T-helper 1 cell (primary cell): ENCODE measurements at places on chromosomes 16 and 17.
A peak's percentile ranks its signal among the peaks of the same experiment; 100 is the strongest.

- no peak for DNase-seq
These were observed 30.1 kb downstream of the SNX11 start for GRCh38 chr17:48137656-48138055.

DNA sequence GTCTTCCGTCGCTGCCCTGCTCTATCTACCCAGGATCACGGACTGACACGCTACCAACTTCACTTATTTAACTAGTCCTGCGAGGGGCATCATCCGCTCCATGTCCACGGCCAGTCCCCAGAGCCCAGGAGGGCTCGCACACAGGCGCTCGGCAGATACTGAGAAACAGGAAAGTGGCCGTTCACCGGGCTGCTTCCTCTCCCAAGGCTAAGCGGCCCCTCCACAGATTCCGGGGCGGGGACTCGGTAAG lies 388 bp downstream of the OXLD1 start:
- no peak for DNase-seq

DNA sequence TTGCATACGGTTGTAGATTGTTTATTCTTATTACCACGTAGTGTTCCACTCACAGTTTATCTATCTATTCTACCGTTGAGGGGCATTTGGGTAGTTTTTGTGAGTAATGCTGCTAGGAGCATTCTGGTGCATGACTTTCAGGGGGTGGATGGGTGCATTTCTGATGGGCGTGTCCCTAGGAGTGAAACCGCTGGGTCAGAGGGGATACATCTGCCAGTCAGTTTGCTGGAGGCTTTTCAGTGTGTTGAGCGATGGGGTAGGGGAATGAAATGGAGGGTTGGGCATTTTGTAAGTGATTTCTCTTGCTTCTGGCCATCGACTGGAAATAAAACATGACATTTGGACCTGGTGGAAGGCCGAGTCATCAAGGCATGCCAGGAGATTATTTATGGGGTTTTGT lies 17.0 kb upstream of the IRX3 start:
- no peak for DNase-seq

GRCh38 chr17:45146890-45147580 lies 1.2 kb upstream of the HEXIM1 start:
- no peak for DNase-seq

- no peak for DNase-seq
These were observed 344.0 kb downstream of the CA10 start for GRCh38 chr17:51814521-51814920.

- peak; percentile 69 for DNase-seq
These were observed 14.2 kb upstream of the SLC52A1 start for GRCh38 chr17:5049314-5049841.

GRCh38 chr17:33438139-33438538 lies 145.0 kb upstream of the ASIC2 start:
- no peak for DNase-seq

GRCh38 chr16:84979516-84979915 lies 31.8 kb downstream of the ZDHHC7 start:
- DNase-seq: no peak

DNA sequence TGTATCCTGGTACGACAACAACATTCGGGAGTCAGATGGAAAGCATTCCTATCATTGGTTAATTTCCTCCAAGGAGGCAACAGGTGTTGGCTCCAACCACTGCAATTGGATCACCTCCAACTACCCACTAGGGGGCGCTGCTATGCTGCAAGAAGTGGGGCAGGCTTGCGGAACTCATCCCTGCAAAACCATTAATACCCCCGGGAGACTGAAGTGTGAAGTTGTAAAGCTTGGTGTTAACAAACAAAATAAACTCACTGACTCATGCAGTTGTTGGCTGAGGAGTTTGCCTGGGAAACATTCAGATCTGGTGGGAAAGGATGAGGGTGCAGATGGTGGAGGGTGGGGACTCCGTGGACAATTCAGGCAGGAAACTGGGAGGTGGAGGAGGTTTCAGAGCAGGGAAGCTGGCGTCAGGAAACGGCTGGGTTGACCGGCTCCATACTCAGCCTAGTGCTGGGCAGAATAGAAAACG lies 84.9 kb downstream of the HS3ST2 start:
- DNase-seq: peak; percentile 39

GRCh38 chr16:65449526-65449925 lies 327.7 kb upstream of the CDH11 start:
- DNase-seq: no peak

- DNase-seq: peak; percentile 57
These were observed 1.6 kb downstream of the NUFIP2 start for GRCh38 chr17:29292071-29292991.

DNA sequence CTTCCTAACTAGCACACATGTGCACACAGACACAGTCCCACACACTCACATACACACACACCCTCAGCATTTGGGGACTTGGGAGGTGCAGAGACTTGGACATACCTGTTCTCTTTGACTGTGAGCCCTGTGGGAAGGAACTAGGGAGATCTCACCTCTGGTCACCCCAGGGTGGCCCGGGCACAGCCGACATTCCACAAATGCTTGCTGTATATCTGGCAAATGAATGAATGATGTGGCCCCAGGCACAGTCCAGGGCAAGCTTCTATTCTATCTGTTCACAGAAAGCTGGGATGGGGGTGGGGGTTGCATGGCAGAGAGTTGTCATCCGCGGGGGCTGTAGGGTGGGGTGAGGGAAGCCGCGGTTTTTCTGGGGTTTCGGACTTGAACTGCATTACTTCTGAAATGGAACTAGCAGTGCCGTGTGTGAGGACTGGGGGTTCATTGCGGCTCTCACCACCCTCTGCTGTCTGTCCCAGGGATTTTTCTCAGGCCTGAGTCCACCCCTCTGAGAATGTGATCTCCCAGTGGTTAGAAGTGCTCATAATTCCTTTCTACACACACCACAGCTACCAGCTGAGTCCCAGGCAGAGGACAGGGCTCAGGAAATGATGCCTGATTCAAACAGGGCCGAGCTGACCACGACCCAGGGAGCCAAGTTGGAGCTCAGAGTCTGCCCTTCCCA lies 3.3 kb upstream of the RIPOR1 start:
- DNase-seq: no peak

DNA sequence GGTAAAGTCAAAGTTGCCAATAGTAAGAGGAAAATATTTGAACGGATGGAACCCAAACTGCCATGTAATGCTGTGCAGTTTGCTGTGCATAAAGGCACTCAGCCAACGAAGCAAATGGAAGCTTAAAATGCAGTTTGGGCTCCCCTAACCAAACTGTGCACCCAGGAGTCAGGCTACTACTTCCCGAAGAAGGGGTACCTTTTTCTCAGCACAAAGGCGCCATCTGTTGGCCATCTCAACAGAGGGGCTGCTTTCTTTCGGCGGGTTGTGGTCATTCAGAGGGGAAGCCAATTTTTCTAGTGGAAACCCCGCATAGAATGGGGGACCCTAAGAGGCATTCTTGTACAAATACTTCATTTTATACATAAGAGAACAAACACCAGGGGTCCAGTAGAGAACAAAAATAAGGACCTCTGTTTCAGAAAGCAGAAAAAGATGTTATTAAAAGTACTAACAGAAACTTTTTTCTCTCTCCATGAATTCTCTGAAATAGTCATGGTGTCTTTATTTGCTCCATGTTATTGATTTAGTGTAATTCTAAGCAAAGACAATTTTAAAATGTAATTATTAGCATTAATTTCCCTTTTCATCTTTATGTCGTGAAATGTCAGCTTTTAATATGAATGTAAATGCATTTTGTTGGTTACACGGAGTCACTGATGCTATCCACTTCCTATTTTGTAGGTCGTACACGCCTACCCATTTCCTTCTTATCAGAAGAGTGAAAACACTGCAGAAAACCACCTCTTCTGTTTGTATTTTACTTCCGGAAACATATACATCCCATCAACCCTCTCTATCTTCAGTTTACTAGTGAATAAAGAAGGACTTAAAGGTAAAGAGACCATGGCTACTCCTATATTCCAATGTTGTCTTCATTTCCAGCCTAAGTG lies 453.3 kb downstream of the KCNJ2 start:
- no peak for DNase-seq

DNA sequence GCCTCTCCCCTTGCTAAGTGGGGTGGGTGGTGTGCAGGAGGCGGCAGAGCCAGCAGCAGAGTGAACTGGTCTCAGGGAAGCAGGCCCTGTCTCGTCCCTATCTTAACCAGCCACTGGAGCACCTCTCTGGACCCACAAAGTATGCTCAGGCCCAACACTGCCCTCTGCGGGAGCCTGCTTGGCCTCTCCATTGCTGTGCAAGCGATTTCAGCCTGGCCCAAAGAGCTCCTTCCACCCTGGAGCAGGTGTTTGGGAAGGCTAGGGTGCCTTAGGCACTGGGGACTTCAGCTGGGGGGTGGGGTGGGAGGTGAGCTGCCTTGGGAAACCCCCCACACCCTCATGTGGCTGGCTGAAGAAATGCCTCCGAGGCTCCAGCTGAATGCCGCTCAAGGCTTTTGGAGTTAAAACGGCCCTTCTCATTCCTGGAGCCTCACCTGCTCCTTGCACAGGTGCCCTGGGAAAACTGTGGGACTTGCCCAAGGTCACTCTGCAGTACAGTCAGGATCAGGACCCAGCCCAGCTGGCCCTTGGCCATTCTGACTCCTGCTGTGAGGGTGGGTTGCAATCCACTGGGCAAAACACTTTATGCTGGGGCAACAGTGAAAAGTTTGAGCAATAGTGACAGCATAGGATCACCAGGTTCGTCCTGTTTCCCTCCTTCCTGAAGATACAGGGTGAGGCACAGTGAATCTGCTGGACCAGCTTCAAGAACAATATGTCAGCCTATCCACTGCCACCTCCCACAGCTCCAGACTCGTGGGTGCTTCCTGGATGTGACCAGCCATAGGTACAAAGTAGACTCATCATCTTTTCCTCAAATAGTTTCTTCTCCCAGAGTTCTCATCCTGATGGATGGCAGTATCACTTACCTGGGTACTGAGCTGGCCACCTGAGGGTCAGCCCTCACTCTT lies 5.9 kb upstream of the UBE2O start:
- DNase-seq: no peak

GRCh38 chr16:6207580-6207979 lies 1110.0 kb upstream of the EEF2KMT start:
- no peak for DNase-seq

- no peak for DNase-seq
These were observed 17.7 kb downstream of the VASN start for GRCh38 chr16:4389051-4389955.

GRCh38 chr17:66904760-66905624 lies 59.5 kb upstream of the CACNG4 start:
- DNase-seq: no peak

GRCh38 chr17:2061441-2061958 lies 6.6 kb downstream of the HIC1 start:
- DNase-seq: no peak

DNA sequence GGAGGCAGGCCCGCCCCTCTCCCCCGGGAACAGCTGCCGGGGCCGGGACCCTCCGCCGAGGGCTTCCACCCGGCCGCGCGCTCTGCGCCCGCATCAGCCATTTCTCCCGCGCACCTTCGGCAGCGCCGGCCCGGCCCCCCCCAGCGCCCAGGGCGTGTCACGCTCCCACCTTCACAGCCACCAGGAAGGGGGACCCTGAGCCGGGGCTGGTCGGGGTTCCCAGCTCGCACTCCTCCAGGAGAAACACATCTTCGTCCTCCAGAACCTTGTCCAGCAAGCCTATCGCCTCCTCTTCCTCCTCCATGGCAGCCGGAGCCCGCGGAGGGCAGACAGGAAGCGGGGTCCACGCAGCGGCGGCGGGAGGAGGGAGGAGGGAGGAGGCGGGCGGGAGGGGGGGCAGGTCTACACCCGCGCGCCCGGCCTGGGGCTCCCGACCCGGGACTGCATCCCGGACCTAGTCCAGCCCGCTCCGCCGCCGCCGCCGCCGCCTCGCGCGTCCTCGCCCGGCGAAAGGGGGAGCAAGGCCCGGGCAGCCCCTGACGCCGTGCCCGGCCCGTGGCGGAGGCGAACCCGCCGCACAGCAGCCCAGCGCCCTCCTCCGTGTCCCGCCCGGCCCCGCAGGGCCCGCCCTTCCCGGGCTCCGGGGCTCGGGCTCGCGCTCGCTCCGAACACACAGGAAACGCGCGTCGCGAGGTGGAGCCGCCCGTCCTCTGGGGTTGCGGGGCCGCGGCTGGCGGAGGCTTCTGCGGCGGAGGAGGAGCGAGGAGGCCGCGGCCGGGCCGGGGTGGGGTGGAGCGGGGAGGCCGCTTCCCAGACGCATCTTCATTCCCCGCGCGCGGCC lies 70.8 kb downstream of the ABR start:
- DNase-seq: peak; percentile 69

GRCh38 chr17:80219013-80219762 lies 945 bp downstream of the SGSH start:
- peak; percentile 88 for DNase-seq

DNA sequence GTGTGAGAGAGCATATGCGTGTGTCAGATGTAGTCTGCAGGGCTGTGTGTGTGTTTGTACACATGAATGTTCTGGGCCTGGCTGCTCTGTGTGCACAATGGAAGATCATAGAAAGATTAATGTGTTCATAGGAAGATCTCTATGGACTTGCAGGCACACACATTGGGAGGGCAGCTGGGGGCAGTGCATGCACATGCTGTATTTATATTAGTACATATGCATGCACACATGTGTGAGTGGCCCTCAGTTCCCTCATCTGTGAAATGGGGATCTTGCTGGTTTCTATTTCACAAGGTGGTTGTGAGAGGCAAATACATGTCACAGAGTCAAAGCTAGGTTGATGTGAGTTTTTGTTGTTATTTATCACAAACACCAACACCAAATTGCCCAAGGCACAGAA lies 2.1 kb downstream of the CA7 start:
- DNase-seq: no peak

GRCh38 chr16:17038415-17038814 lies 432.3 kb downstream of the XYLT1 start:
- DNase-seq: no peak

- DNase-seq: no peak
These were observed 14.3 kb upstream of the SLC35B1 start for GRCh38 chr17:49722066-49722465.

- DNase-seq: no peak
These were observed 3.6 kb downstream of the USP7 start for GRCh38 chr16:8959921-8960787.

GRCh38 chr17:77323413-77324171 lies 182.8 kb downstream of the SEC14L1 start:
- DNase-seq: no peak

- no peak for DNase-seq
These were observed 40.5 kb downstream of the C16orf82 start for GRCh38 chr16:27107185-27107592.

DNA sequence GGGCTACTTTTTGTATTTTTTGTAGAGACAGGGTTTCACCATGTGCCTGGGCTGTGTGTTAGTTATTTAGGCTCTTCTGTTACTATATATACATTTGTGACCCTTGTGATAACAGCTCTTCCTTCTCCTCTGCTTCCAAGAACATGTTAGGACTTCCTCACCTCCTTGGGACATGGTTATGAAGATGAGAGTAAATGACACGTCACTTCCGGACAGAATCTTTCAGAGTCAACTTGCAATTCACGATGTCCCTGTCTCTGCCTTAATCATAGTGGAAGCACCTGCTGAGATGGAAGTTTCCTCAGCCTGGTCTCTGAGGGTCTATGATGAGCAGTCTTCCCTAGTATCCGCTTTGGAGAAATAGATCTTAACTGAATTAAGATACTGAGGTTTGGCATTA lies 42.9 kb downstream of the CCDC42 start:
- DNase-seq: no peak
